ENCODE measurements at places on chromosomes 1 and 21.
A peak's percentile ranks its signal among the peaks of the same experiment; 100 is the strongest.

DNA sequence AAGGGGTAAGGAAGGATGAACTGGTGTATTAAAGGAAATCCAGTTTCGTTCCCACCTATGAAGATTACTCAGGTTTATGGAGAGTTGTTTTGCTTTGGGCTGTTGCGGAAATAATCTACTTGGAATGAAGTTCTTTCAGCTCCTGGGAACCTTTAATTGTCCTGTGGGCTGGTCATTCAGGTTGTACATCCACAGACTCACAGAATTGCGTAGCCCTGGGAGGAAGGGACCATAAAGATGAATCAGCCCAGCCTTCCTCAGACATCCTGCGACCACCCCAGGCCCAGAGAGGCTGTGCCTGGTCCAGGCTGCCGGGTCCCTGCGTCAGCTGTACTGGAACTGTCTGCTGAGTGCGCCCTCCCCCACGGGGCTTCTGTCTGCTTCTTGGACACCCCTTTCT lies 72.7 kb downstream of the GALNT2 start:
- peaks cover 28% of the 10 kb centered on the region for H3K4me1 ChIP-seq
- H3K36me3 ChIP-seq, result no peaks in the 10 kb centered on the region
- DNase-seq, result no peak
- H3K27me3 ChIP-seq, result no peaks in the 10 kb centered on the region
- H3K27ac ChIP-seq, result no peak overlapping the region

DNA sequence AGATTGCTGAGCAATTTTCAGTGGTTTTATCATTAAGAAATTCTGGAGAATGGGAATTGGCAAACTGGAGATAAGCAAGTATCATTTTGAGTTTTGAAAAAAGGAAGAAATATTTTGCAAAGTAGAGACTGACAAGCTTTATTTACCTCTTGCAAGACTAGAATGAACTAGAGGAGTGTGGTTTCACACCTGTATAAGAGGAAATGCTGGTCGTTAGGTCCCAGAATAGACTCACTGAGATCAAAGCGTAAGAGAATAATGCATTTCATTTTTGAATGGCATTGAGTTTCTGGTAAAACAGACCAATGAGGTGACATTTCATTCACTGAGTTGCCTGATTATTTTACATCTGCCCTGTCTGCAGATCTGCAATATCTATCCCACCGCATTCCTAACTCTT lies 308.1 kb downstream of the ADGRL2 start:
- no peak overlapping the region for H3K4me3 ChIP-seq
- no peak for DNase-seq
- H3K4me1 ChIP-seq, result no peaks in the 10 kb centered on the region
- no peak overlapping the region for H3K27ac ChIP-seq
- H3K27me3 ChIP-seq, result no peaks in the 10 kb centered on the region

- peaks cover 64% of the 10 kb centered on the region for H3K36me3 ChIP-seq
- peaks cover 42% of the 10 kb centered on the region for H3K4me1 ChIP-seq
- H3K27me3 ChIP-seq, result no peaks in the 10 kb centered on the region
- peak overlapping the region; percentile 47 for H3K27ac ChIP-seq
Observed at GRCh38 chr1:66356605-66357004, 177.3 kb upstream of the SGIP1 start.

GRCh38 chr1:15418806-15419515 lies 9.3 kb downstream of the EFHD2 start:
- peak overlapping the region; percentile 100 for H3K27ac ChIP-seq
- no peaks in the 10 kb centered on the region for H3K27me3 ChIP-seq
- peaks cover 69% of the 10 kb centered on the region for H3K4me1 ChIP-seq

DNA sequence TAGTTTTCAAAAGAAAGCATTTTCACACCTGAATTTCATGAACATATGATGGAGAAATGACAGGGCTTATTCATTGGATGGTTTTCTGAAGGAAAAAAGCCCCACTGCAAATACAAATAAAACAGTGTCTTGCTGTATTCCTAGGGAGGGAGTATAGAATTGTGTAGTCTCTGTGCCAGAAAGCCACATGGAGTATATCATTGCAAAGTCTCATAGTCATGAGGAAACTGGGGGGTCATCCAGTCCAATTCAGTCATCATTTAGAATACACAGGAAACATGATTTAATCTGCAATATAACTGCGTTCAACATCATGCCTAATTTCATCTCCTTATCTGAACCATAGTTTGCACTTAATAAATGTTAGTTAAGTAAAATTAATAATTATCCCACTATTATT lies 222.3 kb downstream of the NTNG1 start:
- no peak overlapping the region for H3K4me3 ChIP-seq
- H3K27me3 ChIP-seq, result no peaks in the 10 kb centered on the region
- H3K4me1 ChIP-seq, result no peaks in the 10 kb centered on the region
- no peak overlapping the region for H3K27ac ChIP-seq
- H3K36me3 ChIP-seq, result no peaks in the 10 kb centered on the region
- DNase-seq, result no peak

DNA sequence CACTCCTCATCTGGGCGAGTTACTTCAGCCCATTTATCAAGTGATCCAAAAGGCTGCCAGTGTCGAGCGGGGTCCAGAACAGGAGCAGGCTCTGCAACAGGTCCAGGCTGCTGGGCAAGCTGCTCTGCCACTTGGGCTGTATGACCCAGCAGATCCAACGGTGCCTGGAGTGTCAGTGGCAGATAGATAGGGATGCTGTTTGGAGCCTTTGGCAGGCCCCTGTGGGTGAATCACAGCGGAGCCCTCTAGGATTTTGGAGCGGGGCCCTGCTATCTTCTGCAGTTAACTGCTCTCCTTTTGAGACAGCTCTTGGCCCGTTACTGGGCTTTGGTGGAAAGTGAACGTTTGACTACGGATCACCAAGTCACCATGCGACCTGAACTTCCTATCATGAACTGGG lies 7.5 kb downstream of the MMEL1 start:
- H3K4me3 ChIP-seq, result no peak overlapping the region
- H3K27ac ChIP-seq, result no peak overlapping the region
- H3K4me1 ChIP-seq, result no peaks in the 10 kb centered on the region
- peaks cover 81% of the 10 kb centered on the region for H3K27me3 ChIP-seq
- DNase-seq, result no peak

DNA sequence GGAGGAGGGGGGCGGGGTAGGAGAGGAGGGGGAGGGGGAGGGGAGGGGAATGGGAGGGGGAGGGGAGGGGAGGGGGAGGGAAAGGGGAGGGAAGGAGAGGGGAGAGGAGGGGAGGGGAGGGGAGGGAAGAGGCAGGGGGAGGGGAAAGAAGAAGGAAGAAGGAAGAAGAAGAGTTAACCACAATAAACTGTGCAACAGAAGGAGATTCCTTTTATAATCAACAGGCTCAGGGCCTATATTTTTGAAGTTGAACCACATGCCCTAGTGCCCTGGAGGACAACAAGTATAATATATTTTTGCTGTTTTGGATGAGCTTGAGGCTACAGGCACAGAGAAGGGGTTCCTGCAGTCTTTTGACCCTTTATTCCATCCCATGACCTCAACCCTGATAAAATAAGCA lies 228.2 kb upstream of the IRF2BP2 start:
- H3K27ac ChIP-seq, result no peak overlapping the region
- H3K27me3 ChIP-seq, result no peaks in the 10 kb centered on the region
- no peak overlapping the region for H3K4me3 ChIP-seq
- H3K4me1 ChIP-seq, result peaks cover 9% of the 10 kb centered on the region
- no peaks in the 10 kb centered on the region for H3K36me3 ChIP-seq

DNA sequence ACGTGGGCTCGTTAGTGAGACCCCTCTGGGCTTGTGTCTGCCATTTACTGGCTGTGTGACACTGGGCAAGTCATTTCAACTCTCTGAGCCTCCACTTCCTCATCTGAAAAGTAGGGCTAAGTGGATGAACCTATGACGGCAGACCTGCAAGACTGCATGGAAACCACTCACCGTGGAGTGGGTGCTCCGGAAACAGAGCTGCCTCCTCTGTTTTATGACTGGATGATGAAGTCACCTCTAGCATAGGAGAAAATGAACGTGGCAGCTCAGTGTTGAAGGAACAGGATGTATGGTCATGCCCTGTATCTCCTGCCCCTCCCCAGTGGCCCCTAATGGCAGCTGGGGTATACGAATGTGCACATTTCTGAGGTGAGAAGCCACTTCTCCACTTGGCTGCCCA lies 40.5 kb downstream of the STPG1 start:
- H3K27ac ChIP-seq, result no peak overlapping the region
- no peak for DNase-seq
- no peak overlapping the region for H3K4me3 ChIP-seq
- no peaks in the 10 kb centered on the region for H3K36me3 ChIP-seq

All from effector memory CD8-positive, alpha-beta T cell (primary cell).